Activated CD4-positive, alpha-beta memory T cell treated with anti-CD3 and anti-CD28 coated beads for 36 hours (primary cell): ENCODE measurements at places on chromosomes 13 and 19.

GRCh38 chr19:41599175-41599966 lies 23.4 kb downstream of the CEACAM21 start:
- DNase-seq, result peak; percentile 5

DNA sequence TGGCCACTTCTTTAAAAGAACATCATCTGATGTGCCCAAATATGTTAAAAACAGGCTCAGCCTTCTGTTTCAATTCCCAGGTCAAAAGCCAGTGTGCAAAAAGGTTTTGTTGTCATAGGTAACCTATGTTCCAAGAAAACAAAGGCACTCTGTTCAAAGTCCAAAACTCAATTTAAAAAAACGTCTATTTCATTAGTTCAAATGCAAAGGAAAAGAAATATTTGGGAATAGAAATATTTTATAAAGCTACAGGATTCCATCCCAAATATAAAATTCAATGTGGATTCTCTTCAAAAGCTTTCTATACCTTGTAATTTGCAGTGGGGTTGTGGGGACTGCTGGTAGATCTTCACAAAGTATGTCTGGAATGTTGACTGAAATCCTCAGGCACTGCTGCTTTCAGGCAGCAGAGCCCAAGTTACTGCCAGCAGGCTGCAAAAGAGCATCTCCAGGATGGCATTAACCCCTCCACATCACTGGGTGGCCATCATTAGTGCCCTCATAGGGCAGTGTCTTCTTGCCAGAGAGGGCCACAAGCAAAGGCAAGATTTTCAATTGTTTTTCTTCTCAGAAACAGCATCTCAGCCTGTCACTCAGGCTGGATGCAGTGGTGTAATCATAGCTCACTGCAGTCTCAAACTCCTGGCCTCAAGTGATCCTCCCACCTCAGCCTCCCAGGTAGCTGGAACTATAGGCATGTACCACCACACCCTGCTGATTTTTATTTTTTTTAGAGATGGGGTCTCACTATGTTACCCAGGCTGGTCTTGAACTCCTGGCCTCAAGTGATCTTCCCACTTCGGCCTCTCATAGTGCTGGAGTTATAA lies 22.8 kb upstream of the STK24 start:
- DNase-seq, result no peak

- no peak for DNase-seq
Measured at GRCh38 chr13:113203507-113204377, 4.7 kb downstream of the PCID2 start.

DNA sequence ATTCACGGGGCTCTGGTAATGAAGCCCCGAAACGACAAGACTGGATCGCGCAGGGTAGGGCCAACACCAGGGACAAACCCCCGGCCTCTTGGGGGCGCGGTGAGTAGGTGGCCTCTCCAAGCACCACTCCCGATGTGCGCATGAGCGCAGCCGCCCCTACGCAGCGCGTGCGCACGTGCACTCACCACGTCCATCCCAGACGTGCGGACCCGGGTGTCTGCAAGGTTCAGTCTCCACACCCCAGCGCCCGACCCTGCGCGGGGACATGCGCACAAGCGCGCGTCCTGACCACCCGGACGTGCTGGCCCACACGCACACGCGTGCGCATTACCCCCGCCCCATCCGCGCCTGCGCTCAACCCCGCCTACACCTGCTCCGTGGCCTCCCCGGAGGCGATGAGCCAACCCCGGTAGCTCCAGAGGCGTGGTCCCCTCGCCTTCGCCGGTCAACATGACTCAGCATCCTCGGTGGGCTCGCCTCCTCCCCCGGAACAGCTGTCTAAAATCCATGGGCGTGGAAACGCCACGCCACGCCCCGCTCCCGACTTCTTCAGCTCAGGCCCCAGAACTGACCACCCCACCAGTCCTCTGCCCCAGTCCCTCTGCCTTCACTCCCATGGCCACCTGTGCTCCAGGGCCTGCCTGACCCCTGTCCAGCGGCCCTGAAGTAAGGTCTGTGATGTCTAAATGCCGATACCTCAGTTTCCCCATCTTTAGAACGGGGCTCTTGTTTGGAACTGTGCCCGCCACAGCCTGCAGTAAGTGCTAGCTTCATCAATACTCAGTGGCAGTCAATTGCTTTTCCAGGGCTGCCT lies 5.6 kb upstream of the GPI start:
- DNase-seq, result peak; percentile 99
